AML-193 (cell line): ENCODE measurements at places on chromosomes 1 and 21.

DNA sequence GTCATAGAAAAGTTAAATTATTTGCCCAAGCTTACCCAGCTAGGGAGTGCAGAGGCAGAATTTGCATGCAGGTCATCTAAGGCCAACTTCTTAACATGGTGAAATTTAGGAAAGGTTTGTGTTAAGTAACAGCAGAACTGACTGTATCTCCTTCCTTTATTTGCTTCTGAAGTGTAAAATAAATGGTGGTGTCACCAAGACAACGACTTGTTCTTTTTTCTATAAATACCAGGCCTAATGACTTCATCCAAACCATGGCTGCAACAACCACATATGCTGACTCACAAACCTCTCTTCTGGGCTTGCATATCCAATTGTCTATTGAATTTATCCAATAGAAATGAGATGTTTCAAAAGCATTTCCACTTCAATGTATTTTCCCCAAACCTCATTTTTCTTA is 19.1 kb downstream of the COL24A1 start:
- DNase-seq: peak; percentile 88

- DNase-seq: peak; percentile 4
Observed at GRCh38 chr1:236154671-236155398, 12.5 kb downstream of the GPR137B start.

GRCh38 chr1:30525971-30526651 is 197.3 kb downstream of the MATN1 start:
- no peak for DNase-seq

DNA sequence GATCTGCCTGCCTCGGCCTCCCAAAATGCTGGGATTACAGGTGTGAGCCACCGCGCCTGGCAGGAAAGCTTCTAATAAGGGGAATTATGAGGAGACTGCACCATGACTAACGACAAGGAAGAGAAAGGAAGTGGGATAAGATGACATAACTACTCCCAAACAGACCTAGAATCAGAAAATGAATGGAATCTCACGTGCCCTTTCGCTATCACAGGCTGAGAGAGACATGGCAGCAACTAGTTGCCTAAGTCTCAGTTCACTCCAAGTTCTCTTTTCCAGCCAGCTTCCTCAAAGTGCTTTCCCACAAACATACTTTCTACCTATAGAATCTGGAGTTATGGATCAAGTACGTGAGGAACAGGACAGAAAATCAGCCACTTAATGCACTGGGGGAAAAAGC is 2.0 kb downstream of the PI4KB start:
- no peak for DNase-seq

- no peak for DNase-seq
Observed at GRCh38 chr1:47782414-47783166, 214.6 kb downstream of the TRABD2B start.
